ENCODE measurements at places on chromosomes 13 and 19. TPM values are rescaled to one million over a fixed set of nuclear protein-coding genes. Genes with fewer than 3 reads are reported as not detected.
A peak's percentile ranks its signal among the peaks of the same experiment; 100 is the strongest.

DNA sequence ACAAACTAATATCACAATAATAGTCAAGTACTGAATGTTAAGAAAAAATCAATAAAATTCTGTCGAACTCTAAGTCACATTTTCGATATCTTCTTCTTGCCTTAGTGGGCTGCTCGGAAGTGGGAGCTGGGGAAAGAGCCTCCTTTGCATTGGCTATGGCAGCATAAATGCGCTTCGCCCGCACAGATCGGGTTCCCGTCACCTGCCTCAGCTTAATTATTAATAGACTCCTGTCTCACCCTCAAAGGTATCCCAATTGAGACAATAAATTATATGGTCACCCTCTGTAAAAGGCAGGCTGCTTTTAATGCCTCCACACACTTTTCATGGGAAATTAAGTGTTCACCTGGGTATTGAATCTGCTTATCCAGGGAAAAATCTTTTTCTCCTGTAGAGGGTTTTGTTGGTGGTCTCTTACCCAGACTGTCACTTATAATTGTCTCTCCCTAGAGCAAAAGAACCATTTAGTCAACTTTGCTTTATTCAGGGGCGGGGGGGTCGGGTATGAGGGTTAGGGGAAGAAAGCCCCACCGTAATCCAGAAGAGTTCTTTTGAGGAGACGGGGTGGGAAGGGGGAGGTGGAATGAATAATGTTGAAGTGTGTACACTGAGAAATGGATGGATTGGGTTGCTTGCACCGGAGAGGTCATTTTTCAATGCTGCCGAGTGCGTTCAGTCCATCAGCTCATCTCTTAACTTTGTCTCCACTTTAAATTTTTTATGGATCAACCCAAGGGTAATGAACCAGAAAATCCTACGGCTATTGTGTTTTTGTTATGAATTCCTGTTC, 682.6 kb upstream of the SGCG start:
- no peak for DNase-seq

GRCh38 chr19:13007292-13008045, 12.2 kb downstream of the NFIX start:
- peak; percentile 78 for DNase-seq

DNA sequence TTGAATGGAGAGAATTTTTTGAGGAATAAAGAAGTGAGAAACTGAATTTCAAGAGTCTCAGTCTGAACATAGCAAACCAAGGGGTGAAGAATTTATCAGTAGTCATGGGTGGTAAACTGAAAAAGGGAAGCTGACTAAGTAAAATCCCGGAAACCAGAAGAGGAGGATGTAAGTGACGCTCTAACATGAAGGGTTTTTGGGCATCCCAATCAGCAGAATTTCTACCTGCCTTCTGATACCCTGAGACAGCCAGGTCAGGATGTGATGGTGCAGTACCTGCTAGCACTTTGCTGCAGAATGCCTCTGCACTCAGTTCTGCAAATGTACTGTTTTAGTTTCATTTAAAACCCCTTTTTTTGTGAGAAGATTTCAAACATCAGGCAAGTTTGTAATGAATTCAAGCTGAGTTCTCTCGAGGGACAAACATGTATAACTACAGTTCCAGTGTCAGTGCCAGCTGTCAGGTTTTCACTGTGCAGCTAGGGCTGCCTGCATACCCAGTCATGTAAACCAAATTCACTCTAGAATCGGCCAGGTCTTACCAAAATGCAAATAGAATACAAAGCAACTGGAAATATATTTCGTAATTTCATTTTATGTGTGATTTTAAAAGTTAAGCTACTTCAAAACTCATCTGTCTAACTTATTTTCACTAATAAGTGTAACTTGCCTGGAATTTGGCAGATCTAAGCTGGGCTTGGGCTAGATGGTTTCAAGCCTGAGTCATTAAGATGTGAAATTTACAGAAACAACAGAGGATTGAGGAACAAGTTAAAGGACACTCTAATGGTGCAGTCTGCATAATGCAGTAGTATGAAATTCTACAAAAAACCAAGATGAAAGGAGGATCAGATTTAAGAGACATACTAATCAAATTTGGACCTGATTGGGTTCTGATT, 13.8 kb downstream of the METTL21C start:
- DNase-seq, result no peak

DNA sequence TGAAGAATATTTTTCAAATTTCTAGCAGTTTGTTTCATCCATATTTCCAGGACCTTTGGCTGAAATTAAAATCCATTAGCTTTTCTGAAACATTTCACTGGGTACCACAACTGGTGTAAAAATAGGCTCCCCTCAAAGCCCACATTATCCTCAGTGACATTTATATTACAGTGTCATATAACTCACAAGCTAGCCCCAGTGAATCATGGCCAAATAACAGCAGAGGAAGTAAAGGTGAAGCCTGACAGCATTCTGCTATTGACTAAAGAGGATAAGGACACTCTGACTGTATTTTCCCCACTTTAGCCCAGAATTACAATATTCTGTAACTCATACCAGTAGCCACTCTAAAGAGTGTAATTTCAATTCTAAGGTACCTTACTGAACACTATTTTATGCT, 21.9 kb downstream of the KCTD12 start:
- no peak for DNase-seq

GRCh38 chr19:37594982-37595382, 306 bp downstream of the ZNF540 start:
- DNase-seq, result peak; percentile 57

- DNase-seq, result no peak
Observed at GRCh38 chr19:49421039-49421877, 2.0 kb downstream of the PTH2 start.

DNA sequence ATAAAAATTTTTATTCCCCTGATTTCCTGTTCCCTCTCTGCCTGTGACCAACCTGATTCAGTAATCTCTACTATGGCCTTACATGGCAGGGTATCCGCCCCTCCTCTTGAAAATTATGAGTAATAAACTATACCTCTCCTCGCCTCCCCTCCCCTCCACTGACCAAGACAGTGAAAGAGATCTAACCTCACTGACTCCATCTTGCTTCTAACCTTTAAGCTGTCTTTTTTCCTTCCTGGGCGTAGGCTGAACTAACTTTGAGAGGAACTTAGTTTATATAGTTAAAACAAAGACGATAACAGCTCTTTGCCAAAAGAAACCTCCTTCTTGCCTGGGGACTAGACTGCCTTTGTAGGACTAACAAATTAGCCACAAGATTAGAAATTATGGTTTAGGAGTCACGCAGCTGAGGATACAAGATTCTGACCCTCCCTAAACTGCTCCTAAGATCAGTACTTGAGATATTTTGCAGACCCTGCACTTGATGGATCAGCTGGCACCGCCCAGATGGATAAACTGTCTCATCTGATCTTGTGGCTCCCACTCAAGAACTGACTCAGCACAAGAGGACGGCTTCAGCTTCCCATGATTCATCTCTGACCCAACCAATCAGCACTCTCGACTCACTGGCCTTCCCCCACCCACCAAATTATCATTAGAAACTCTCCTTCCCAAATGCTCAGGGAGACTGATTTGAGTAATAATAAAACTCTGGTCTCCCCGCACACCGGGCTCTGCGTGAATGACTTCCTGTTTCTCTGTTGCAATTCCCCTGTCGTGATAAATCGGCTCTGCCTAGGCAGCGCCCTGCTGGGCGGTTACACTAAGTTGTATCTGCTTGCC, 187.1 kb downstream of the TDRD3 start:
- DNase-seq, result peak; percentile 32

- no peak for DNase-seq
Observed at GRCh38 chr19:40597329-40597838, 3.8 kb upstream of the LTBP4 start.

DNA sequence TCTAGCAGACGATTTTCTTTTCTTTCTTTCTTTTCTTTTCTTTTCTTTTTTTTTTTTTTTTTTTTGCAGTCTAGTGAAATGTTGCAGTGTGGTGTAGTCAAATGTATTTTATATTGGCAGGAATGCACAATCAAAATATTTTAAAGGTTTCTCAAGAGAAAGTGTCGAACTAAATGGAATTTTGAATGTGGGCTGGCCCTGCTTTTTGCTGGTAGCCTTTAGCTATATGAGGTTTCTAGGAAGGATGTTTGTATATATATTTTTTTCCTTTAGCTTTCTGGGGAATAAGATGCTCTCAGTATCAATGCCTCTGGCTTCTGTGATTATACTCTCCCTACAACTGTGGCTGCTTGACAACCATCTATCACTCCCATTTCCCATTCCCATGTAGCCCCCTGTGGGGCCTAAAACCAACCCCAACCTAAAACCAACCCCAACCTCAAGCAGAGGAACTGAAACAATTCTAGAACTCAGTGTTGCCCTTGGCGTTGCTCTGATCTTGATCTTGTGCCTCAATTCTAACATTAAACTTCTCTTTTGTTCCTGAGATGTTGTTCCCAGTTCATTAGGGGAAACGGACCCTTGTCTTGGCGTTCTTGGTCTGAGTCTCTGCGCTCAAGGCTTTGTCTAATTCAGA, 27.1 kb downstream of the CYSLTR2 start:
- DNase-seq, result no peak

DNA sequence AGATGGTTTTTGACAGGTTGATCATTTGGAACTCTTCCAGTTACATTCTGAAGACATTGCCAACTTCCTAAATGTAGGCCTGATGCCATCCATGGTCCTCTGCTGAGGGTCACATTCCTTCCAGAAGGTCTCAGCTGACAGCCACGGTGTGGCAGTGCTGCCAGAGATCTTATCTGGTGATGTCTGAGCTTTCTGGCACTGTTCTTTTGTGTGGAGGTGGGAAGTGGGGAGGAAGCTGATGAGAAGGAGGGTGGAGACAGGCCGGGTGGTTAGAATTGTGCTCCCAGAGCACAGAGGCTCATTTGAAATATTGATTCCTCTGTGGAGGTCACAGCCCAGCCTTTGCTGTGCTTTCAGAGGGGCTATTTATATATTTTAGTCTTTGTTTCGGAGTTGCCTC, 16.1 kb upstream of the MTIF3 start:
- no peak for DNase-seq

DNA sequence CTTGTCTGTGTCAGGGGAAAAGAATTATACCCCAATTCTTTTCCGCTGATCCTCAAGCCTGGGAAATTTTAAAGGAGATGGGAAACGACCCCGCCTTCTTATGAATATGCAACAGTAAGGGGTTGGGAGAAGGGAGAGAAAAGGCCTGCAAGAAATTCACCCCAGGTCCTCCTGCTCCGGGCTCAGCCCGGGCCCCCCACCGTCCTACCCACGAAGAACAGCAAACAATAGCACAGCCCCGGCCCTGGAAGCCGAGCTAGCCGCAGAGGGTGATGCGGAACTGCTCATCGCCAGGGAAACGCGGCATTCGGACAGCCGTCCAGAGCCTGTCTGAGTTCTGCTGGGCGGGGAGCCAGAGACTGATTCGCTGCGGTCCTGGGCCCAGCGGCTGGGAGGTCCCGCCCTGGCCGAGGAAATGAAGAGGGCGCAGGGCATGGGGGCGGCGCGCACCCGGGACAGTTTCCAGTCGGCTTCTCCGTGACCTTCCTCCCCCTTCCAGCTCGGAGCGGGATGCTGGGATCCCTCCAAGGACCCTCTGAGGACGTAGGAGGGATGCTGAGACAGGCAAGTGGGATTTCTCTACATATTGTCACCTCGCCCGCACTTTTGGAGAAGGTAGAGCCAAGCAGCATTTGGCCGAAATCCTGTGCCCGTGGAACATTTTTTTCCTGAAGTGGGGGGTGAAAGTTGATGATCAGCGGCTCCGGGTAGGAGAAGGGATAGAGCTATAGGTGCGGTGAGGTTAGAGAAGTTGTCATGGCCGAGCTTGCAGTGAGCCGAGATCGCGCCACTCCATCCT, 82.3 kb upstream of the C1QTNF9B start:
- DNase-seq, result peak; percentile 80

CCNE1 gene
- total RNA-seq, result not detected

PRODH2 gene
- total RNA-seq, result not detected

NLRP7 gene
- total RNA-seq, result 1.4 TPM

LRRC25 gene
- total RNA-seq, result 0.51 TPM

METTL21C gene
- total RNA-seq, result 0.41 TPM
